Neuronal stem cell (in vitro differentiated cells): ENCODE measurements at places on chromosomes 5 and 9.

DNA sequence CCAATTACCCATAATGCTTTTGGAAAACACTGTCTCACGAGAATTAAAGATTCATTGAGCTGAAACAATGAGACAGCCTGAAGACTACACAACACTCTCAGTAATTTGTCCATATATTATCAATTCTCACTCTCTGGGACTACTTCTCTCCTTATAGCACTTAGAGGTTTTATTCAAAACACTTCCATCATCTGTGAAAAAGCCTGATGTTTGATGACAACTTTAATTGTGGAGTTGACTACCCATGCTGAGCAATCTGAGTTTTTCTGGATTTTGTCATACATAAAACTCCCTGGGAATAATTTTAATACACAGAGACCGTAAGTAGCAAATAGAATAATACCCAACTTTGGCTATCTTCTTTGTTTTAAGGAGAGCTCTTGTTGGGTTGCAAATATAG is 305.5 kb downstream of the EPB41L4A start:
- no peak for DNase-seq

GRCh38 chr9:13971415-13971814 is 342.5 kb downstream of the NFIB start:
- no peak for DNase-seq

- DNase-seq, result no peak
Observed at GRCh38 chr5:25905646-25906045, 1132.7 kb downstream of the CDH9 start.

DNA sequence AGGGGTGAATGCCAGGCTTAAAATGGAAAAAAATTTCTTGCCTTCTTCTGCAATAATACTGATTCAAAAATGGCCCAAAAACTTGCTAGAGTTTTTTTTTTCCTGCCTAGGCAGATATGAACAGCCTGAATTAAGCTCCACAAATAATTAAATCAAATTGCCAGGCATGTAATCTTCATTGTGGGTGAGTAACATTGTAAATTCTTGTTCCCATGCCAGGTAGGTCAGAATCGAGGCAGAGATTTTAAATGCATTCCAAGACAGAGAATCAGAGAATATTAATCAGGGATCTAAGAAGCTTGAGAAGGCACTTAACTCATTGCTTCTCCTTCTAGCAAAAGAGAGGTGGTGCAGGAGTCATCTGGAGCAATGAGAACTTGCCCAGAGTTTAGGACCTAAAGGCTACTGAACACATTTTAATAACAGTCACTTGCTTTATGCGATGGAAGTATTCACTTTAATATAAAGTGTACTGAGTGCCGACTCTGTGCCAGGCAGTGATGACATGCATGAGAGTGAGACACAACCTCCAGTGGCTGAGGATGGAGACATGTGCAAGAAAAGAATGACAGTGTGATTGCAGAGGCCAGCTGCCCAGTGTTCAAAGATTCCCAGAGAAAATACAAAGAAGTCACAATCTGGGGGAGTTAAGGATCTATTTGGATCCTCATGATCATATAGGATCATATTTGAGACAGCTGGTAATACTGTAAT is 102.3 kb downstream of the APBA1 start:
- DNase-seq, result no peak

DNA sequence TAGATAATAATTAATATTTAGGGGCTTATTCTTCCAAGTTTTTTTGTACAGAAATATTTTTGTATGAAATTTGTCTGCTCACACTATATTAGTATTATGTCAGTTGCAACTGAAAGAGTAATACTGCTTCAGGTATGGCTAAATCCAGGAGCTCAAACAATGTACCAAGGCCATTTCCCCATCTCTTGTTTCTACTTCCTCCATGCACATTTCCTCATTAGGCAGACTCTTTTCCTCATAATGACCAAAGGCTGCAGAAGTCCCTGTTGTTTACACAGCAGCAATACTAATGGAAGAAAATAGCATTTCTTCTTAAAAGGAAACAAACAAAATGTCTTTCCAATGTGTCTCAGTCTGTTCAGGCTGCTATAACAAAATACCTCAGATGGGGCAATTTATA is 9.2 kb upstream of the OTULINL start:
- no peak for DNase-seq

DNA sequence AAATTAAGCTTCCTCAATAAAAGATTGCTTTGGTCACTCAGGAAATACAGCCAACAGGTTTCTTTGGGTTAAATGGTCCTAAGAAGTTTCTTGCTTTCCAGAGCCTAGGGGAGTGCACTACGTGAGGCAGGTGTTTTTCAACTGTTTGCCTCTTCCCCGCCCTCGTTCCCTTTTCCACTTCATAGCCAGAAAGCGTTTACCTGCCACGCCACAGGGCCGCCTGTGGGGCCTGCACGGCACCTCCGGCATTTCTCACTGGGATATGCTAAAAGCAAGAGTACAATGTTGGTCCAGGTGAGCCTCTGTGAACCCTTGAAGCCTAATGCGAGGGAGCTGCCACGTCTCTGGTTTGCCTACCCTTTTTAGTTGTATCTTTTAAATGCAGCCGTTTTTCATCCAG is 167.6 kb upstream of the OTULINL start:
- DNase-seq, result no peak

DNA sequence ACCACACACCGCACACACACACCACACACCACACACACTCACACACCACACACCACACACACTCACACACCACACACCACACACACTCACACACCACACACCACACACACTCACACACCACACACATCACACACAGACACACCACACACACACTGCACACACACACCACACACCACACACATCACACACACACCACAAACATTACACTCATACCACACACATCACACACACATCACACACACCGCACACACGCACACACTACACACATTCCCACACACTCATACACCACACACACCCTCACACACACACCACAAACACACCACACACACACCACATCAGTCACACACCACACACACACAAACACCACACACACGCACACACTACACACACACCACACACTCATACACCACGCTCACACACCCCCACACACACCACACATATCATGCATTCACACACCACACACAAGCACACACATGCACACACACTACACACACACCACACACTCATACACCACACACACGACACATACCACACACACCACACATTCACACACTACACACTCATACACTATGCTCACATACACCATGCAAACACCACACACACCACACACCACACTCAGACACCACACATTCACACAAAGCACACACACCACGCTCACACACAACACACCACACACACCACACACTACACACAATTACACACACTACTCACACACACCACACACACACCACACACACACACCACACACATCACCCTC is 1.1 kb upstream of the UBE2QL1 start:
- no peak for DNase-seq

DNA sequence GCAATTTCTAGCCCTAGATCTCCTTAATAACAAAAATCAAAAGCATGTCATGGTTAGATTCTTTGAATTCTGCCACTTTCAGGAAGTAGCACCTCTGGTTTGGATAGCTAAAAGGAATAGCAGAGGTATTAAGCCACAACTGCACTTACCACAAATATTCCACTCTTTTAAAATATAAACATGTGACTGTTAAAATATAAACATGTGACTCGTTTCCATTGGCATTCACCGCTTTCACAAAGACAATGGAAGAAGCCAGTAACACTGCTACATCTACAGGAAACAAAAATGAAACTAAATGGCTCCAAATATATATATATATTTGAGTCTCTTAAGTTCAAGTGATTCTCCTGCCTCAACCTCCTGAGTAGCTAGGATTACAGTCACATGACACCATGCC is 222.9 kb downstream of the ARL15 start:
- no peak for DNase-seq

GRCh38 chr9:899440-900184 is 58.1 kb downstream of the DMRT1 start:
- DNase-seq, result peak; percentile 63

DNA sequence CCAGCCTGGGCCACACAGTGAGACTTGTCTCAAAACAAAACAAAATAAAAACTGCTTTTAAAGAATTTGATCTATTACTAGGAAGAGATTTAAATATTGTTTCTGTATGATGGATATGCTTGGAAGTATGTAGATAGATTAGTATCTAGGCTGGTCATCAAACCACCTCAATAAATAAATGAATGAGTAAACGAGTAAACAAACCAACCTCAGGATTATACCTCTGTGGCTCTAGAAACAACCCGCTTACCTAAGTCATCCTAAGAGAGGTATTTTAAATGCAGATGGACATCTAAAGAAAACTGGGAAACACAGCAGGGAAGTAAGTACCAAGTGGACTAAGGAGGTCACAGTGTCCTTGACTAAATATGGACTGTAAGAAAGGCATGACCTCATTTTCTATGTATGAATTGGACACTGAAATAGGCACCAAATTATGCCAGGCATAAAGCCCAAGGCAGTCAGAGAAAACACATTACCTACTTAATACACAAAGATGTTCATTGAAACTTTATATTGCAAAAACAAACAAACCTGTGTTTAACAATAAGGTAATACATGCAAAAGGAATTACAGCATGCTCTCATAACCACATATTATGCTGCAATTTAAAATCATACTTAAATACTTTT is 7.3 kb downstream of the ANKH start:
- DNase-seq, result no peak

GRCh38 chr9:91919621-91920020 is 30.4 kb downstream of the ROR2 start:
- no peak for DNase-seq

DNA sequence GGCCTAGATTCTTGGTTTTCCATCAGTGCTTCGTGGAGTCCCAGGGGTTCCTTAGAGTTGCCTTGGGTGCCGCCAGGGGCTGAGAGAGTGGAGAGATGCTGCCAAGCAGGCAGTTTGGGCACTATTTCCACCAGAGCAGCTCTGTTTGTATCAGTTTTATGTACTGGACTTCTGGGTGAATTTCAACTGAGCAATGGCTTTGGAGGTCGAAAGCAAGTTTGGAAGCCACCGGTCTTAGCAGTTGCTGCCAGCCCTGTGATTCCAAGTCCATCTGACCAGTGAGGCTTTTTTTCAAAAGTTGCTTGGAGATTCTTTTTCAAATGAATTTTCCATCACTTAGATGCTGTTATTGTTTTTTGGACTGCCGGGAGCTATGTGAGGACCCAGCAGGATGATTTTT is 68.5 kb downstream of the ANGPTL2 start:
- no peak for DNase-seq

- no peak for DNase-seq
Observed at GRCh38 chr9:136107953-136108647, 10.6 kb downstream of the TMEM250 start.

GRCh38 chr5:139964994-139965565 is 78.0 kb downstream of the NRG2 start:
- DNase-seq, result no peak

DNA sequence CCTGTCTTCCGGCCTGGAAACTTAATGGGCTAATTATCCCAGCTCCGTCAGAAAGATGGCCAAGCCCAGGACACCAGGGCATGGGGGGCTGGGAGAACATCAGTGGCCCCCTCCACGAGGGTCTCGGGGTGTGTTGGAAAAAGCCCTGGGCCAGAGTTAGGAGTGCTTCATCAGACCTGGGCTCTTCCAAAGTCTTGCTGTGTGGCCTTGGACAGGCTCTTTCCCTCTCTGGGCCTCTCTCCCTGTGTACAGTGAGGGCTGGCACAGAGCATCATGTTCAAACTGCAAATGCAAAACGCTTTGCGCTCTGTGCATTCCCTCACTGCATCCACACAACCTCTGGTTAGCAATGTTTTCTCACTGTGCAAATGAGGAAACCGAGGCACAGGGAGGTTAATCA is 48.3 kb downstream of the ASS1 start:
- DNase-seq, result no peak

DNA sequence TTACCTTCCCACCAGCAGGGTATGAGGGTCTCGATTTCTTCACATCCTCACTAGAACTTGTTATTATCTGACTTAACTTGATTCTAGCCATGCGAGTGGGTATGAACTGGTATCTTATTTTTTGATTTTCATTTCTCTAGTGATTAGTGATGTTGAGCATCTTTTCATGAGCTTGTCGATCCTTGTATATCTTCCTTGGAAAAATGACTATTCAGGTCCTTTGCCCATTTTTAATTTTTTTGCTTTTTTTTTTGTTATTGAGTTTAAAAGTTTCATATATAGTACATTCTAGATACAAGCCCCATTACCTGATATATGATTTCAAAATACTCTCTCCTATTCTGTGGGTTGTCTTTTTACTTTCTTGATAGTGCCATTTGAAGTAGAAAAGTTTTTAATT is 61.5 kb downstream of the PHF2 start:
- DNase-seq, result no peak

GRCh38 chr5:93092349-93093105 is 488.5 kb downstream of the NR2F1-AS1 start:
- no peak for DNase-seq

DNA sequence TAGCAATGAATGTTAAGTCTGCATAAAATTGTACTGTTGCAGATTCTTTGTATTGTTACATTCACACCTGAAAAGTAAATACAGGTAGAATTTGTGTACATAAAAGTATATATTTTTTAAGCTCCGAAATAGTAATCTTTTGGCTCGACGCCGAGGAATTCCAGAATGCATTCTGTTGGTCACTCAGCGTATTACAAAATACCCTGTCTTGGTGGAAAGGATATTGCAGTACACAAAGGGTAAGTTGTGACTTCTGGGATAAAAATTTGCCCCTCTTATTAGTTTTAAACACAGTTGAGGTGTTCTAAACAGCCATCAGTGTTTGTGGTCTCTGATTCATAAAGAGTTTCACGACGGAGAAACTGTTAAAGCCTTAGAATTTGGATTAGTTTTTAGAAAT is 257.6 kb downstream of the ARHGEF28 start:
- no peak for DNase-seq

DNA sequence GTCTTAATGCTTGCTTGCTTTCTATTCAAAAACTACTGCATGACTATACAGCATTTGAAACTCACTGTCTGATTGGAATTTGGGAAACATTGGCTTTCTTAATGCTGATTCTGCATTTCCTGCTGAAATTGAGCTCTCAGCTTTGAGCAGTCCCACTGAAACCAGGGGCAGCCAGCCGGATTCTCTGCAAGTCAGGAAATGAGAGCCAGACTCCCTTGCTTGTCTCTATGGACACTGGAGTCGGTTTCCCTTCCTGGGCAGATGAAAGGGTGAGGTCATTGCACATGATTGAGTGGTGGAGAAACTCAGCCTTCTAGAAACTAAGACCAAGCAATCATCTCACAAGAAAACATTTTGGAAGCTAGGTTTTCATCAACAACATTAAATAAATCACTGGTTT is 119.7 kb upstream of the SPATA31C2 start:
- DNase-seq, result no peak

DNA sequence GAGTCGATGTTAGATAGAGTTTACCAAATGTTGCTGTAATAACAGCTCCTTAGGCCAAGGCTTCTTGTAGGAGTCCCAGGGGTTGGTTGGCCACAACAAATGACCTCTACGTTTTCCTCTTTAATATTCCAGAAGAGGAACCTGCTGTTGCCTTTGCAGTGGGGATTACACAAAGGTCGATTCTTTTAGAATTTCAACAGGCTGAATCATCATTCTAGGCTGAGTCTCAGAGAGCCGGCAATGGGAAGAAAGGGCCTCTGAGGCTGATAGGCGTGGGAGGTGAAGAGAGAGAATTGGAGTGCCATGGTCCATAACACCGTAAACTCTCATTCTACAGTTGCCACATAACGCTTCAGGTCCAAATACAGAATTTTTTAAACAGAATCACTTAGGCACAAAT is 405.9 kb upstream of the DAP start:
- DNase-seq, result no peak
